Posterior cingulate gyrus (tissue), 11 donors: ENCODE measurements at places on chromosomes 4 and X.

DNA sequence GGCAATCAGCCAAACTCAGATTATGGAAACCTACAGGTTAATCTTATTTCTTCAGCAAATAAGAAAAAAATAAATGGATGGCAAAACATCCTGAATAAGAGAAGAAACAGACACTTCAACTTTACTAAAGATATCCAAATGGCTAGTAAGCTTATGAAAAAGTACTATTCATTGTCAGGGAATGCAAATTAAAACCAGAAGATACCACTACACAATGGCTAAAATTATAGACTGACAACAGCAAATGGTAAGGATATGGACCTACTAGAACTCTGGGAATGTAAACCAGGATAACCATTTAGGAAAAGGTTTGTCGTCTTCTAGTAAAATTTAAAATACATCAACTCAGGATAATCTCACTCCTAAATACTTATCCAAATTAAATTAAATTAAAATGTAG lies 24.3 kb downstream of the GRSF1 start:
- no peak for DNase-seq

GRCh38 chrX:102599951-102600579 lies 750 bp downstream of the ARMCX5 start:
- no peak for DNase-seq

GRCh38 chr4:94804650-94805049 lies 46.9 kb downstream of the BMPR1B start:
- no peak for DNase-seq

DNA sequence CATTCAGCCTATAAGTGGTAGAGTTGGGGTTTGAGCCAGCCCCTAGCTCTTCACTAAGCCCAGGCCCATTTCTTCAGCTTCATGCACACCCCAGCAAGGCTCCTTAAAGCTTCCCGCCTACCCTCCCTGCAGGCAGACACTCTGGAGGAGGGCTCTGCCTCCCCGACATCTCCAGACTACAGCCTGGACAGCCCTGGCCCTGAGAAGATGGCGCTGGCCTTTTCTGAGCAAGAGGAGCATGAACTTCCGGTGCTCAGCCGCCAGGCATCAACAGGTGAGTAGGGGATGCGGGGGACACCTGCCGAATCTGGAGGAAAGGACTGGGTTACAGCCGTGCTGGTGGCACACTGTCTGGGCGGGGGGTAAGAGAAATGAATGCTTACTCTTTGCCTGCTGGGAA lies 11.1 kb downstream of the SASH3 start:
- no peak for DNase-seq
